ENCODE measurements at places on chromosomes 2 and 18.

DNA sequence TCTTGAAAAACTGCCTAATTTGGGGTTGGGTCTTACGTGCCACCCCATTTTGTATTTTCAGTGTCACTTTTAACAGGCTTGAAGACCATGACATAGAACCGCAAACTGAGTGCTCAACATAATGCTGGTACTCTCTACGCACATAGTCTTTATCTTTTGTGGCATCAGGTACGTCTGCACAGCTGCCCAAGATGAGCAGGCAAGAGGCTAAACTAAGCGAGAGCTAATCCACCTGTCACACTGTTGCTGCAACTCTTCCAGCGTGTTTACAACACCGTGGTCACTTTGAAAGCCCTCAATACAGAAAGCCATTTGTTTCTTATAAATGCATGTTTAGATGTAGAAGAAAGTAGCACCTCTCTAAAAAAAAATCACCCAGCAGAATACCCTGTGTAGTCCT is 270.0 kb upstream of the TCF4 start:
- DNase-seq: no peak

GRCh38 chr2:205930209-205930608 is 155.8 kb downstream of the INO80D start:
- DNase-seq: no peak

DNA sequence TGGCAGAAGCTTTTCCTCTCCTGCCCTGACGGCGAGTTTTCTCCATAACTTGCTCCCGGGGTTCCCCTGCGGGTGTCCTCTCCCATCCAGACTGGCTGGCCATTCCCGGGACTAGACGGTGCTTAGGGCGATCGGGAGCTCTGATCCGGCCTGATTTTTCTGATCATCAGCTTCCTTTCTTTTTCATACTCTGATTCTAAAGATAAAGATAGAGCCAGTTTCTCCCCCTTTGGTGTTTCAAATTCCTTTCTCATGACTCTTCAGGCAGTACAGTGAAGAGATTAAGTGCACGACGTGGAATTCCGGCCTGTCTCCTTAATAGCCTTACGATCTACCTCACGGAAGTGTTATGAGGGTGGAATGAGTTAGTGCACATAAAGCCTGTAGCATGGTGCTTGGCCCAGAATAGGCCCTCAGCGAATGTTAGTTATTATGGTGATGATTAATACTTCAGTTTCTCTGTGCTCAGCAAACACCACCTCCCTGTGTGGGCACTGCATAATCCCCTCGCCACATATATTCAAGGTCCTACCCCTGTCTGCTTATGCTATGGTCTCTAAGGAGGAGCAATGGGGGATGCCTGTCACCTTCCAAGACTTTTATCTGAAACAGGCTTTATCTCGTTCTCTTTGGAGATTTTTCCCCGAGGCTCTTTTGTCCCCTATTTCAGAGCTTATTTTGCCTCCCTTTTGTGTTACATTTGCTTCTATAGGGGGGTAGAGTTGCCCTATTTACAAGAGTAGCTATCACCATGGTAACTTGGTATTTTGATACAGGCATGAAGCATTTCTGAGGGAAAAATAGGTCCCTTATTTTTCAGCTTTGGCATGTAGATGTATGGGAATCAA is 254.8 kb downstream of the CDH2 start:
- DNase-seq: no peak

DNA sequence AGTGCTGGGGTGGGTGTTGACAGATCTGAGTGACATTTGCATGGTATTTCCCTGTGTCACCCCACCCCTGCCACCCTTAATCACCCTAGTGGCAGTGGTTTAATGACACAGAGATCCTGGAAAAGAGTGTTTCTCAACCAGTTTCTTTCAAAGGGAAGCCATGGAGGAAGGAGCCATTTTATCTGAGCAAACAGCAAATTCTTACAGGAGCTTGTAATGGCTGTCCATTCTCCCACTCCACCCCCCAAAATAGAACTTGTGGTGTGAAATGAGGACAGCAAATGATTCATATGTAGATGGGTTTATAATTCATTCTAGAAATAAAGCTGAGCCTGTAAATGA is 51.5 kb downstream of the CDC42EP3 start:
- DNase-seq: no peak

- DNase-seq: no peak
These were observed 28.8 kb upstream of the LPIN1 start for GRCh38 chr2:11717623-11718022.

- no peak for DNase-seq
These were observed 26.3 kb upstream of the EPG5 start for GRCh38 chr18:45993438-45993837.

- no peak for DNase-seq
These were observed 72.5 kb downstream of the GALR1 start for GRCh38 chr18:77321823-77322805.

DNA sequence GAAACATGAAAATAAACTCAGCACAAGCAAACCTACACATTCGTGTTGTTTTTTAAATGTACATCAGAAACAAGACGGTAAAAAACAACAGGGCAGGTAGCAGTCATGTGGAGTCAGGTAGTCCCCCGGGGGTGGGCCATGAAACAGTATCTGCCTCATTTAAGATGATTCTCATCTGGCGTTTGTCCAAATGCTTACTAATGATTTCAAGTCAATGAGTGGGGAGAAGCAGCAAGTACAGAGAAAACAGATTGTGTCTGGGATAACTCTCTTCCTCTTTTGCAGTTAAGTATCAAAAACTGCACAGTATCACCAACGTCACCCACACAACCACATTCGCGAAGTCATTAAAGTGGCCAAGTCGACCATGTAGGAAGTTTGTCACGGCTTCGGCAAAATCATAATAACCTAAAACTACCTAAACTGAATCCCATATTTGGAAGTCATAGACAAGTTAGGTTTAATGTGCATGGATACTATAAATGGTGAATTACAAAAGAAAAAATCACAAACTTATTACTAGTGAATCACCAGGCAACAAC is 1.3 kb downstream of the LAPTM4A start:
- DNase-seq: no peak

Data from stimulated activated CD4-positive, alpha-beta T cell treated with anti-CD3 and anti-CD28 coated beads, Interleukin-15, amount 100 ng/mL, for 1 hour (primary cell).